Esophagus muscularis mucosa (tissue), 4 donors: ENCODE measurements at places on chromosomes 3 and 15. TPM values are rescaled to one million over a fixed set of nuclear protein-coding genes. Genes with fewer than 3 reads are reported as not detected.

DNA sequence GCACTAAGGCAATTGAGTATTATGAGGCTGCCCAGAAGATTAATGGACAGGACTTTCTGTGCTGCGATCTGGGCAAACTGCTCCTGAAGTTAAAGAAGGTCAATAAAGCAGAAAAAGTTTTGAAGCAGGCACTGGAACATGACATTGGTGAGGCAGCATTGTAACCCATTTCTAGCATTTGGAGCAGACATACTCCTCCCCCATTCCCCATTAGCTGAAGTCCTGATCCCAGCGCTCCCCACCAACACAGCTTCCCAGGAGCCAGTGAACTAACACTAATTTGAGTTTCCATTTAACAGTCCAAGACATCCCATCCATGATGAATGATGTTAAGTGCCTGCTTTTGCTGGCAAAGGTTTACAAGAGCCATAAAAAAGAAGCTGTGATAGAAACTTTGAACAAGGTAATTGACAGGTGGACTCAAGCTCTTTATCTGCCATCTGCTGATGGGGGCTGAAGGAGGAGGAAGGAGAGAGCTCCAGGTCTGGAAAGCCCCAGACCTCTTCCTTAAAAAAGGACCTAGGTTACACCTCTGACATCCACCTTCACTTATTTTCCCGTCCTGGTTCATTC lies 22.6 kb downstream of the CSRNP1 start:
- DNase-seq: no peak

DNA sequence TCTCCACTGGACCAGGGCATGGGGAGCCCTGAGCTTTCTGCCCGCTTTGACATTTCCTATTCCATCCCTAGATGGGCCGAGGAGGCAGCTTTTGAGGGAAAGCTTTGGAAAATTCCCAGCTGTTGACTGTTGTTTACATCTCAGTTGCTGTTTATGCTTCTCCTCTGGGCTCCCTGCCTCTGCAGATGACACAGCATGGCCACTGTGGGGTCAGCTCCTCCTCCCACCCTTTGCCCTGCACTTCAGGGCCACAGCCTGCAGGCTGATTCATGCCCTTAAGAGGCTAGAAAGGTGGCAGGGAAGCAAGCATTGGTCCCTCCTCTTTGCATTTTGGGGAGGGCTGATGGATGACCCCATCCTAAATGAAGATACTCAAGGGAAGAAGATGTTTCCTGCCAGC lies 8.5 kb upstream of the CTXND1 start:
- DNase-seq: no peak

- no peak for DNase-seq
These were observed 27.0 kb downstream of the EPHB1 start for GRCh38 chr3:134822090-134822489.

Gene GP5
- 0.17 TPM for total RNA-seq

- DNase-seq: peak; percentile 29
These were observed 56.5 kb upstream of the STT3B start for GRCh38 chr3:31476209-31476608.
